DND-41 (cell line): ENCODE measurements at places on chromosomes 3 and 15.

- H3K36me3 ChIP-seq, result no peaks in the 10 kb centered on the region
- no peak overlapping the region for H3K4me3 ChIP-seq
- no peaks in the 10 kb centered on the region for H3K4me1 ChIP-seq
- no peak for DNase-seq
- peaks cover 4% of the 10 kb centered on the region for H3K27me3 ChIP-seq
- H3K27ac ChIP-seq, result no peak overlapping the region
Measured at GRCh38 chr3:183267140-183267539, 14.1 kb downstream of the B3GNT5 start.

DNA sequence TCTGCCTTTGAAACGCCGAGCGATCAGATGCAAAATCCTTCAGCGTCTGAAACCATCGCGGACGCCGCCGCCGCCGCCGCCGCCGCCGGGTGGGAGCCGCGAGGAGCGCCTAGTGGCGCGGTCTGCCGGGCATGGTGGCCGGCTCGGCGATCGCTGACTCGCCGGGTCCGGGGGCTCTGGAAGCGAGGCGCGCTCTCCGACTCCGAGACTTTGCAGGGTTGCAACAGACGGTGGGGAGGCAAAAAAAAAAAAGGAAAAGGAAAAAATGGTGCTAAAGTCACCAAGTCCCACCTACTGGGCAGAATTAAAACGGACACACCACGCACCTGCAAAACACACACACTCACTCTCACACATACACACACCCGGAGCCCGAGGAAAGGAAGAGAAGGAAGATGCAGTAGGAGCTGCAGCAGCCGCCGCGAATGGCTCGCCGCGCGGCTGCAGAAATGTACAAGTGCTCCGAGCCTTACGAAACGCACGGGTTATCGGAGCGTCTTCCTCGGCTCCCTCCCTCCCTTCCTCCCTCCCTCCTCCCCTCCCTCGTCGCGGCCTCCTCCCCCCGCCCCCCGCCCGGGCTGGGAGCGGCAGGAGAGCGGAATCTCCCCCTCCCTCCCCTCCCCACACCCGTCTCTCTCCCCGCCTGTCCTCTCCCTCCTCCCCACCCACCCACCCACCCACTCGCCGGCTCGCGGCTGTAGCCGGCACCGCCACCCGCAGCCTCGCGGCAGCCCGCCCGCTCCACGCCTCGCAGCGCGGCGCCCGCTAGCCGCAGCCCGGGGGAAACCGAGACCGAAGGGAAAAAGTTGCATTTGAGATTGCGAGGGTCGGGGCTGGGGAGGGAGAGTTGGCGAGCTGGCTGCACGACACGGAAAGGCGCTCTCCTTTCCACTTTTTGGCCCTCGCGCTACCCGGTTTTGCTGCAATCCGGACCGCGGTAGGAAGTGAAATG, at the start of gene NTRK3:
NTRK3 (minus strand) TSS at position 461 of the 952 bp plus-strand sequence. CDS start 586 bp downstream, outside the sequence.
- no peak within 1 kb of the TSS for H3K4me3 ChIP-seq
- no peaks in the 10 kb centered on the region for H3K27me3 ChIP-seq
- H3K36me3 ChIP-seq, result no peaks in the 10 kb centered on the region
- peak; percentile 15 for DNase-seq
- H3K27ac ChIP-seq, result no peak within 1 kb of the TSS

DNA sequence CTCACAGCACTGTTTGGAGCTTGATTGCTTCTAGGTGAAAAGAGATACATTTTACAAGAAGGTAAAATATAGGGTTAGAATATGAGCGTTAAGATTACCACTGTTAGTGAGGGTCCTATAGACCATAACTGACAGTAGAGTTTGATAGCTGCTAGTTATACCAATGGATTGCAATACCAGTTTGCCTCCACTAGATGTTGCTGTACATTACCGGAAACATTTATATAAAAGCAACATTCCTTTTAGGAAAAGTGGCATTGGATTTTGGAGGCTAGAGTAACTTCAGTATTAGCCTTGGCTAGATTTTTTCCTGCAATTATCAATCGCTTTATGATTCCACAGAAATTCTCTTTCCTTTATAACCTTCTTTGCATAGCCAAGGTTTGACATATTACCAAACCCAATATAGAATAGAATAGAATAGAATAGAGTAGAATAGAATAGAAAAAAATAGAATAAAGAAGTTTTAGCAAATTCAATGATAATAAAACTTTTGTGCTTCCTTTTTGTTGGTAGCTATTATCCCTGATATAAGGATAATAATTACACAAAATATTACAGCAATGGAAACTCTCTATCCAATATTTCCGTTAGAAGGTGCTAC, 1093.6 kb upstream of the ALCAM start:
- H3K4me3 ChIP-seq, result no peak overlapping the region
- no peaks in the 10 kb centered on the region for H3K36me3 ChIP-seq
- no peak overlapping the region for H3K27ac ChIP-seq
- DNase-seq, result no peak
- H3K27me3 ChIP-seq, result no peaks in the 10 kb centered on the region

DNA sequence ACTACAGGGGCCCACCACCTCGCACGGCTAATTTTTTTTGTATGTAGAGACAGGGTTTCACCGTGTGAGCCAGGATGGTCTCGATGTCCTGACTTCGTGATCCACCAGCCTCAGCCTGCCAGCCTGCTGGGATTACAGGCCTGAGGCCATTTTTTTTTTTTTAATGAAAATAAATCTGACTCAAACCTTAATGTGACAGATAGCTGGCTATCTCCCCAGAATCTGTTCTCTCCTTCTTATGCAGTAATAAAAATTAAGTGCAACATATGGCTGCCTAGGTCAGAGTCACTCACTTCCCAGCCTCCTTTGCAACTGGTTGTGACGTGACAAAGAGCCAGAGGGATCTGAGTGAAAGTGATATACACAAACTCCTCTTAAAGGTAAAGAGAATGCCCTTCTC, 53.0 kb downstream of the ZNF148 start:
- H3K27me3 ChIP-seq, result no peaks in the 10 kb centered on the region
- peaks cover 36% of the 10 kb centered on the region for H3K36me3 ChIP-seq
- no peak overlapping the region for H3K27ac ChIP-seq
- H3K4me3 ChIP-seq, result no peak overlapping the region
- DNase-seq, result no peak

GRCh38 chr3:101994386-101994785, 145.1 kb downstream of the NFKBIZ start:
- no peaks in the 10 kb centered on the region for H3K4me1 ChIP-seq
- no peak overlapping the region for H3K4me3 ChIP-seq
- no peak for DNase-seq
- H3K36me3 ChIP-seq, result no peaks in the 10 kb centered on the region
- no peak overlapping the region for H3K27ac ChIP-seq

DNA sequence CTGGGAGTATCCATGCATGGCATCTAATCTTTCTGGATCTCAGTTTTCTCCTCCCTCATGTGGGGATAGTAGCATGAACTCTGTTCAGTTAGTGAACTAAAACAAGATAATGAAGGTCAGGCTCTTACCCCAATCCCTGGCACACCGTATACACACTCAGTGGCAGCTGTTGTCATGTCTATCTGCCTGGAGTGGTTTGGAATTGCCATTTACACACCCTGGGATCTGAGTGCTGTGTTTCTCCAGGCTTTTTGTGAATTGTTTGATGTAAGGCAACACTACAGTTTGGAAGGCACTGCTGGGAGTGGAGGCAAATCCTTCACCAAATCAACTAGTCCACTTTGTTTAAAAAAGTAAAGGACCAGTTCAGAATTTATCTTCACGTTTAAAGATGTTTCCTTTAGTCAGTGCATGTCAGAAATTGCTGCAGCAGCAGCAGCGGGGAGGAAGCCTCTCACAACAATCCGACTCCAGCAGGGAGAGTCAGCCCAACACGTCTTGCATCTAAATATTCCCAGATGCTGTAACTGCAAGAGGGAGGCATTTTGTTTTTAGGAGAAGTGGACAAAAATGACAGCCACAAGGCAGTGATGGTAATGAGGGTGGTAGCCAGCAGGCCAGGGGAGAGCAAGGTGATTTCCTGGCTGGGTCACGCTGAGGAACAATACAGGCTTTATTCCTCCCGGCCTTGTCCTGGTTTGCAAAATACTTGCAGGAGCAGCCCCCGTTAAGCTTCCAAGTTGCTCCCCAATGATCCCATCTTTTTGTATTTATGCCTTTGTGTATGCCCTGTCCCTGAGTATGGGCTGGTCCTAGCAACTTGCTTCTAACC, 128.5 kb upstream of the LRIG1 start:
- H3K27me3 ChIP-seq, result no peaks in the 10 kb centered on the region
- DNase-seq, result no peak
- no peaks in the 10 kb centered on the region for H3K36me3 ChIP-seq
- H3K4me1 ChIP-seq, result no peaks in the 10 kb centered on the region
